Right lobe of liver (tissue), 6 donors: ENCODE measurements at places on chromosomes 12 and 14. TPM values are rescaled to one million over a fixed set of nuclear protein-coding genes. Genes with fewer than 3 reads are reported as not detected.

GRCh38 chr12:125299840-125300239 lies 234.6 kb downstream of the AACS start:
- no peak for DNase-seq

GRCh38 chr14:91647856-91648255 lies 84.0 kb downstream of the CATSPERB start:
- no peak for DNase-seq

- DNase-seq = no peak
Observed at GRCh38 chr12:95205685-95206084, 11.6 kb downstream of the FGD6 start.

- DNase-seq = no peak
Observed at GRCh38 chr12:104353012-104353981, 49.8 kb downstream of the EID3 start.

- no peak for DNase-seq
Observed at GRCh38 chr12:72676556-72676955, 404.4 kb downstream of the TRHDE start.

- DNase-seq = no peak
Observed at GRCh38 chr14:29444805-29445204, 482.8 kb downstream of the PRKD1 start.

- DNase-seq = no peak
Observed at GRCh38 chr12:29807129-29807528, 23.4 kb upstream of the TMTC1 start.

Gene FOXA1
- 35.5 TPM for total RNA-seq

Gene KCNJ8
- total RNA-seq = 26.4 TPM

Gene RNASE4
- 129 TPM for total RNA-seq

Gene TMEM116
- total RNA-seq = 5.4 TPM
